ENCODE measurements at places on chromosomes 3 and 15.

DNA sequence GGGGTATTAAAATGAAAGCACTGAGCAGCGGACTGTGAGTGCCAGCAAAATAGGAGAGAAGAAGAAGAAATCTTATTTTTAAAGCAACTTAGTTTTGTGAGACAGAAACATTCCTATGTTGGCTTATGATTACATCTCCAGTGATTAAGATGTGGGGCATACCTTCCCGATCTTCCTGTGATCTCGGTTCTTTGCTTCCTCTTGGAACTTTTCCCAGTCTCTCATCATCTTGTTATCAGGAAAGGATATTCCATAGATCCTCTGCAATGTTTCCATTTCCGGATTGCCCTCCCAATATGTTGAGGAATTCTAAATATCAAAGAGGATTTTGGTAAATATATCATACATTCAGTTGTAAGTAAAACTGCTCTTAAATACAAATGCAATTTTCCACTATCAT lies 22.2 kb downstream of the TARS3 start:
- no peak for DNase-seq

DNA sequence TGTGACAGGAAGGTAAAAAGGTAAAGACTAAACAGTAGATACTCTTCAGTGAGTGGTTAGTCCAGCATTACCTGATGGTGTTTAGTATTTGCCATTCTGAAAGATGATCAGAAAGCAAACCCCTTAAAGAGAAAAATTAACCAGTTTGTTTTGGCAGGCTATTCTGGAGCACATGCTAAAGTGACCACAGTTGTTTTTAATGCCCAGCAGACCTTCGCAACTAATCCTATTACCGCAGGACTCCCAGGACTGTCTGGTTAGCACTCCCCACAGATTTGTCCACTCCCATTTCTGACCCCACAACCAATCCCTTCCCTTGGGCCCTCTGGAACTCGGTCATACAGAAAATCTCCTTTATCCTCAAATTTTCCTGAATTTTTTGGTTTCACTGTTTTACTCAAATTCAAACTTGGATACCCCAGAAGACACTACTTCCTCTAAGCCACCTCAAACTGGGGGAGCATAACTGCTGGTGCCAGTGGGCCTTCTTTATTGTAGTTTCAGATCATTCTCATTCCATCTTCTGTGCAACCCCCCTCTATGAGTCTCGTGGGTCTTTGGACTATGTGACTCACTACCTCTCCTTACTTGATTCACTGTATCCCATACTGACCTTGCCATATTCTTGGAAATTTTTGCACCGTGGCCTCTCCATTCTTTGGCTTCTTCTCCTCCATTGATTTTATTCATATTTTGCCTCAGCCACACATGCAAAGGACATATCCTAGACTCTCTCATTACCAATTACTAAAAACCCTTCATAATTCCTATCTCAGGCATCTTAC lies 104.4 kb downstream of the RBMS3 start:
- no peak for DNase-seq

GRCh38 chr3:49495023-49495422 lies 25.0 kb downstream of the DAG1 start:
- no peak for DNase-seq

- DNase-seq, result no peak
Observed at GRCh38 chr3:172290457-172290856, 157.8 kb downstream of the GHSR start.

DNA sequence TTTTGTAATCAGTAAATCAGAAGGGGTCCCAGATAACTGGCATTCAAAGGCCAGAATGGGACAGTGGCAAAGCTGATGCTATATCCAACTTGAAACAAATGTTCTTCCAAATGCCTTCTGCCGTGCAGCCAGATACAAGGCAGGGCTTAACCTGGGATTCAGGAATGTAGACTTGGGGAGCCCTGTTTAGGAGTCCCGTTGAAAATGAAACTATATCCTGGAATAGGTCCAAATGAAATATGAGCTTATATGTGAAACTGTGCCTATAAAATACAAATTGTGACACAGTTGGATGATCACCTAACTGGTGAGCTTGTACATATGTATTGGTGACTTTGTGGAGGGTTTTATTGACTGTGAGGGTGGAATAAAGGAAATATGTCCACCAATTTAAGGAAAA lies 28.7 kb downstream of the FRMD4B start:
- DNase-seq, result no peak

Measured in SW 1271 (cell line).